Fibroblast of skin of back (primary cell): ENCODE measurements at places on chromosomes 4 and X.
A peak's percentile ranks its signal among the peaks of the same experiment; 100 is the strongest.

- no peak for DNase-seq
Observed at GRCh38 chr4:1523907-1524636, 117.8 kb upstream of the NKX1-1 start.

DNA sequence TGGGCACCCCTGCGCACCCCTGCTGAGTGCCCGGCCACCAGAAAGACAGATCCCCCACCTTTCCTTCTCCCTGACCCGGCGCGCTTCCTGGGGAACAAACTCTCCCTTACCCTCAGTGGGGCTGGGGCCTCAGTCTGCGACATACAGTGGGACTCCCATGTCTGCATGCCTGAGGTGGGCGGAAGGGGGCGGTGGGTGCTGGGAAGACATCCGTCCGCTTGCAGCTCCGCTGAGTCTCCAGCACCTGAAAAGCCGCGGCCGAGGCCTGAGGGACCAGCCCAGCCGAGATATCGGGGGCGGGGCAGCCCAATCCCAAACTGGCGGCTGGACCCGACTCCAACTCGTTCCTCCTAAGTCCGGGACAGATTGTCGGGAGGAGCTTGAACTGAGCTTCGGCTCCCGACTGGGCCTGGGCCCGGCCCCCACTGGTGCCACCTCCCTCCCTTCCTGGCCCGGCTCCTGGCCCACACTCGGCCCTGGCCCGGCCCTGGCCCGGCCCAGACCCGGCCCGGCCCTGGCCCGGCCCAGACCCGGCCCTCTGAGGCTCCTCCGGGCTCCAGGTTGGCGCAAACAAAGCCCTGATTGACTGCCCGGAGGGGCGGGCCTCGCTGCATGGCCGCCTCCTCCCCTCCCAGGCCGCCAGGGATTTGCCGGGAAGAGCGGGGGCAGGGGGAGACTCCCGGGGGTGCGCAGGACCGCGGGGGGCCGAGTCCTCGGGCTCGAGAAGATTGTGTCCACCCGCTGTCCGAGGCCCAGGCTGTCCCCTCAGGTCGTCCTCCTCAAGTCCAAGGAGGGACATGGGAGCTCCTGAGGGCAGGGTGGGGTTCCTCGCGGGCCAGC is 877 bp upstream of the SLC16A2 start:
- peak; percentile 55 for DNase-seq

- DNase-seq: peak; percentile 2
Observed at GRCh38 chr4:75555294-75556164, at the start of gene ODAPH. TSS of gene ODAPH (plus strand) at chr4:75556066. CDS start at chr4:75556083, 17 bp downstream.

GRCh38 chr4:81049907-81050306 is 19.4 kb downstream of the BMP3 start:
- no peak for DNase-seq

DNA sequence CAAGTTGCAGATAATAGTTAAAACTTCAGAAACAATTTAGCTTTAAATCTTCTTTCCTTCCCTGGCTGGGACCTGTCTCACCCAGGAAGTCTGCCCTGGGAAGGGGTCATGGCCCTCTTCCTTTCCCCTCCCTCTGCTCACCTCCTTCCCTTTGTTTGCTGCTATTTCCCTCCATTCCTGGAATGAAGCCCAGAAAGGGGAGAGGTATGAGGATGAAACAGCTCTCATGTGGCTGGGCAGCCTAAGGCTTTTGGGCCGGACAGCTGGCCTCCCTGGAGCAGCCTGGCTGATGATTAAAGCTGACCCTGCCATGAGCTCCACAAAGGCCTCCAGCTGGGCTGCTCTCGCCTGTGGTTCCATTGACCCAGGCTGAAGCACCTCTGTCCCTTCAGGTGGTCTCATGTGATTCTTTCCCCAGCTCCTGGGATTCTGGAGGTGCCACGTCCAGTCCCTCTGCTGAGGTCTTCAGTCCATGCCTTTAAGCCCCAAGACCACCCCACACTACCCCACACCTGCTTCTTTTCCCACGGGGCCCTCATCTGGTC is 202.1 kb downstream of the PTTG2 start:
- no peak for DNase-seq

GRCh38 chrX:134706138-134706537 is 47.9 kb upstream of the PLAC1 start:
- DNase-seq: no peak

DNA sequence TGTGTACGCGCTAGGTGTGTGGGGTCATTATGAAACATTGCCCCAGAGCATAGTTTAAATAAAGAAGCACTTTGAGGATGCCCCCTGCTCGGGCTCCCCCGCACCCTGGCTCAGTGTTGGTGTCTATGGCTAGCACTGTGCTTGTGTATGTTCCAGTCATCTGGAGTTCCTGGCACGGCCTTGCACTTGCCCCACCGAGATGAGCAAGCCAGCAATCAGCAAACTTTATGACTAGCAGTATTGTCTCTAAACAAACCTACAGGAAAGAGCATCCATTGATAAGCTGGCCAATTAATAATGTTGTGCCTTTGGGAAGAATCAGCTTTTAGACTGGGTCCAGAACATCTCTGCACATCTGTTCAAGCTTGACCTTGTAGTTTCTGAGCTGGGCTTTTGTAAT is 707 bp upstream of the SHROOM4 start:
- no peak for DNase-seq

DNA sequence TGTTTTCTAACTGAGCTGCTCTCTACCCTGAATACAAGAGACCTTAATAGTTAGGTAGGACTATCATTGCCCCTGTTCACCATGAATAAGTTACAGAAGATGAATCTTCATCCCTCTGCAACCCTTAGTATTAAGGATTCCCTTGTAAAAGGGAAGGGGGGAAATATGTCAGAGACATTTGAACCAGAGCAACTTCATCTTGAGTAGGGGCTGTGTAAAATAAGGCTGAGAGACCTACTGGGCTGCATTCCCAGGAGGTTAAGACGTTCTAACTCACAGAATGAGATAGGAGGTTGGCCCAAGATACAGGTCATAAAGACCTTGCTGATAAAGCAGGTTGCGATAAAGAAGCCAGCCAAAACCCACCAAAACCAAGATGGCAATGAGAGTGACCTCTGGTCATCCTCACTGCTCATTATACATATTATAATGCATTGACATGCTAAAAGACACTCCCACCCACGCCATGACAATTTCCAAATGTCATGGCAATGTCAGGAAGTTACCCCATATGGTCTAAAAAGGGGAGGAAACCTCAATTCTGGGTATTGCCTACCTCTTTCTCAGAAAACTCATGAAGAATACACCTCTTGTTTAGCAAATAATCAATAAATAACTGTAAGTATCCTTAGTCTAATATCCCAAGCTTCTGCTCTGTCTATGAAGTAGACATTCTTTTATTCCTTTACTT is 19.5 kb upstream of the TMPRSS11B start:
- no peak for DNase-seq

DNA sequence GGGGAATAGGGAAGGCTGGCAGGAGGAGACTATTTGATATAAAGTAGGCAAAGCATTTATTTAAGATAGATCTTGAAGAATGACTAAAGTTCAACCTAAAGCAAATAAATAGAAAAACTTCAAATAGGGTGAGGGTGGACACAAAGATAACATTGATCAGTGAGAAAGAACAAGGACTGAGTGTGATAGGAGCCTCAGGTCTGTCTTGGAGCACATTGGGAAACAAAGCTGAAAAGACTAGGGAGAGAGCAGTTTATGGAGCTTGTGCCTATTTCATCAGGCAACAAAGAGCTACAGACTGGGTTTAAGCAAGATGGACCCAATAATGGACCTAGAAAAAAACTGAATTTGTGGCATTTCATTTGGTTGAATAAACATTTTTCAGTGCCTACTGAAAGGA is 425.6 kb downstream of the SMARCA1 start:
- no peak for DNase-seq

DNA sequence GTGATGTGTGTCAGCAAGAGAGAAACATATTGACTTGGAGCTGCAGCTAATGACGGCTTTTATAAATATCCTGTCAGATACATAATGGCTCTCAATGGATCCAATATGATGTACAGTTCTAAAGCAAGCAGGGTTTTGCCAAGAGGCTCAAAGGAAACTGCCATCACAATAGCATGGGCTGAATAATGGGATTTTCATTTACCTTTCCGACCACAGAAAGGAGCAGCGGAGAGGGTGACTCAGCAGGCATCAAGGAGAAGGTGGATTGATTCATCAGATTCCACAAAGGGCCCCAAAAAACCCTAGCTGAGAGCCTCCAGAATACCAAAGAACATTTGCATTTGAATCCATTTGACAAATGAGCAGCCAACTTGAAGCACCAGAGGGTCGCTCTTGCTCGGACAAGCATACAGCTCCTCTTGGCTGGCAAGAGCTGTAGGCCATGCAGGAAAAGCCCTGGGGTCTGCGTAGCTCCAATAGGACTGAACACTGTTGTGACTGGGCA is 355.7 kb upstream of the NOCT start:
- no peak for DNase-seq

- no peak for DNase-seq
Observed at GRCh38 chrX:100643212-100643611, 787 bp upstream of the SRPX2 start.

DNA sequence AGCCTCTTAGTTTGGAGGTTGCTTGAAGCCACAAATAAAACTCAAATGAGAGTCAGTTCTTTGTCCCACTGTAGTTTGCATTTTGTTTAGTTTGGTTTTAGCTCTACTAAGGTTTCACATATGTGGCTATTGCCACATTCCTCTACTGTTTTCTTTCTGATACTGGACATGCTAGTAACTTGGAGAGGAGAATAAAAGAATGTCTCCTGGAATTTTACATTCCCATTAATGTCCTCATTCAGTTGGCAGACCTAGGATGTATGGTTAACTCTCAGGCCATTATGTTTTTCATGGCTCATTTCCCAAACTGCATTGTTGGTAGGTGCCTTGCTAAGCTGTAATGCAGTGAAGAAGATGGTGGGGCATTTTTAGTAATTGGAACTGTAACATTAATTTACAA is 29.9 kb downstream of the UPRT start:
- peak; percentile 90 for DNase-seq

GRCh38 chr4:177400030-177400429 is 42.2 kb downstream of the AGA start:
- DNase-seq: no peak

GRCh38 chr4:93063325-93063724 is 759.6 kb downstream of the GRID2 start:
- no peak for DNase-seq

DNA sequence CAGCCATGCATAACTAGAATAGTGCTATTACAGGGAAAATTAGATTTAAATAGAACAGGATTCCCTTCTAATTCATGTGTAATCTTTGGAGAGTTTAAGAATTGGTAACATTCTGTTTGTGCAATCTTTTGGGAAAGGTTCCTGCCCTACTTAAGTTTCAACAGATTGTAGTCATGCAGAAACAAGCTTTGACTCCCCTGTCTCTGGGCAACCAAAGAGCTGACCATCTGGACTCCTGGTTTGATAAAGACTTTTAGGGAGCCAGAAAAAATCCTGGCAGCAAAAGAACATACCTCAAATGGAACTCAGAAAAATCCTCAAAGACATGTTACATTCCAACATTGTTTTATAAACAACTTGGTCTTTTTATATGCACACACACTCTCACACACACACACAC is 191.1 kb upstream of the NEIL3 start:
- DNase-seq: peak; percentile 86

GRCh38 chr4:168304744-168305459 is 13.7 kb downstream of the DDX60 start:
- DNase-seq: peak; percentile 49

- no peak for DNase-seq
Observed at GRCh38 chr4:38519666-38520065, 144.3 kb upstream of the KLF3 start.

DNA sequence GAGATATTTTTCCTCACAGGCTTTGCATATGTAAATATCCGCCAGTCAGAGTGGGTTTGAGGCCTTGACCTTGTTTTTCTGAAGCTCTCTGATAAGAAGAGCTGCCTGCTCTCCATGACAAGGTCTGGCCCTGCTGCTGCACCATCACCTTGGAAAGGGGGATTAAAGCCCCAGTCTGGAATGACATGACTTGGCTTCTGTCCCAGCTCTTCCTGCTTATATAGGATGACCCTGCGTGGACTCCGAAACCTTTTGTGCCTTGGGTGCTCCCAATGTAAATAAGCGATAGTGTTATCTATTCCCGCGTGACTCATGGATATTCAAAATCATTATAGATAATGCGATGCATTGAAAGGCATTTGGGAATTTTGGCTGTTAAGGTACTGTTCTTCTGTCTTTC is 139.3 kb downstream of the BMPR1B start:
- DNase-seq: no peak

- no peak for DNase-seq
Observed at GRCh38 chrX:76850851-76851250, 423.3 kb downstream of the MAGEE1 start.

DNA sequence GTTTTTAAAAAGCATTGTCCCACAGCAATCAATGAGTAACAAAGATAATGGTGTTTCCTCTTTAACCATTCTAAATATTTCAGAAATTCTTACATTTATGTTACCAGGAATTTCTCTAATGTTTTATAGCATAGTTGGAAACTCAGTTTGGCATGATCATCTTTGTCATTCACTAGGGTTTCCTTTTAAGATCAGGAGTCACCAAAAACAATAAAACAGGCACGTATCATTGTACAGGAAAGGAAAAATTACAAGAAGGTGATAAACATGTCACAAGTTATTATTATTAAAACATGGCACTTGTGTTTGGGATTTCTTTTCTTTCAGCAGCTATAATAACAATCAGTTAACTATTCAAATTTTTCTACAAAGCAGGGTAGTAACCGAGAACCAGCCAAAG is 84.0 kb downstream of the SLC10A7 start:
- no peak for DNase-seq

- DNase-seq: no peak
Observed at GRCh38 chrX:120238933-120239332, 11.7 kb upstream of the ZBTB33 start.

DNA sequence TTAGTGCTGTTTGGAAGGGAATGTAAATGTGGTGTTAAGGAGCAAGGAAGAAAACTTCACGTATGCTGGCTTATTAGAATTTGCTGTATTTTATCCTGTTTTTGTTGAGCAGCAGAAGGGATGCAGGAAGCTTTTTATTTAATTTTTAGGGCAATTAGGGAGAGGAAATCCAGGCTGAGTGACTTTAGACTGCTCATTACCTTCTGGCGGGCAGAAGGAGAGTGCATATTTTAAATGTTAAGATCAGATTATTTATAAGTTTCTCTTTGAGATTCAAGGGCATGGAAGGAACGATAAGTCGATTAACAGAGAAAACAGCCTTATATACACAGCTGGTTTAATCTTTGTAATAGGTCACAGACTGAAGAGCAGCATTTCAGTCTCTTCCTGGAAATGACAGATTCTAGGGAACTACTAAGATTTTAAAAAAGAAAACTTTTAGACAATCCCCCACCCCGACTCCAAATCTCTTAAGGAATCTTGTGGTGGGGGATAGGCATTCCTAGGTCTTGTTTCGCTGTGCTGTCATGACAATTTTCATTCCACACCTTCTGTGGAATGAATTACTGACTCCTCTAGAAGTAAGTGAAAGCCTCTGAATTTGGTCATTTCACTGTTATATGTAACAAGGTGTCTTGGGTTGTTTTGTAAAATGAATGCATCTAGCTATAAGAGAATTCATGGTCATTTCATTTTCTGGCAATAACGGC is 402.5 kb downstream of the RAPGEF2 start:
- no peak for DNase-seq

DNA sequence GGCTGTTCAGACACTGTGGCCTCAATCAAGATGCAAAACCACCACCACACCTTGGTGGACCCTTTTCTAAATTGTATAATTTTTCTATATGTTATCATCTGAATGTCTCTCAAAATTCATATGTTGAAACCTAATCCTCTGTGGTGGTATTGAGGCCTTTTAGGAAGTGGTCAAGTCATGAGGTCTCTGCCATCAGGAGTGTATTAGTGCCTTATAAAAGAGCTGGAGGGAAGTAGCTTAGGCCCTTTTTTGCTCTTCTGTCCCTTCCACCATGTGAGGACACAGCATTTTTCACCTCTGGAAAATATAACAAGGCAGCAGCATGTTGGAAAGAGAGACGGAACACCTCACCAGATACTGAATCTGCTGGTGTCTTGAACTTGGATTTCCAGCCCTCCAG is 30.5 kb upstream of the DKK2 start:
- no peak for DNase-seq
